Small intestine (tissue), 16 donors: ENCODE measurements at places on chromosomes 4 and X.

GRCh38 chr4:13452927-13453579 lies 31.1 kb downstream of the RAB28 start:
- peak; percentile 31 for DNase-seq

DNA sequence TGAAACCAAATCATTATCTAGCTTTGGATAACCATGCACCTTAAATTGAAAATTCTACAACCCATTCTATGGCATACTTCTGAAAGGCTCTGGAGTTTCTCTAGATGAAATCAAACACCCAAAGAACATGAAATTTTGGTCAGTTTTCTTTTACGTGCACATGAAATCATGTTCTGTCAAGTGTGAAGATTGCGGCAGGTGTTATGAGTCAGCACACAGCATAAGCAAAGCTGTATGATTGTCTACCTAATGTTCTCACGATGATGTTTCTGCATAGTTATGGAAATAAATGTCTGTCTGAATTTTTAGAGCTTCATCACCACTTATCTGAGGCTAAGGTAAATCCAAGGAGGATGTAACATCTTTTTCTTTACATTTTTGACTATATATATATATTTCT lies 495.3 kb downstream of the IL1RAPL1 start:
- no peak for DNase-seq

DNA sequence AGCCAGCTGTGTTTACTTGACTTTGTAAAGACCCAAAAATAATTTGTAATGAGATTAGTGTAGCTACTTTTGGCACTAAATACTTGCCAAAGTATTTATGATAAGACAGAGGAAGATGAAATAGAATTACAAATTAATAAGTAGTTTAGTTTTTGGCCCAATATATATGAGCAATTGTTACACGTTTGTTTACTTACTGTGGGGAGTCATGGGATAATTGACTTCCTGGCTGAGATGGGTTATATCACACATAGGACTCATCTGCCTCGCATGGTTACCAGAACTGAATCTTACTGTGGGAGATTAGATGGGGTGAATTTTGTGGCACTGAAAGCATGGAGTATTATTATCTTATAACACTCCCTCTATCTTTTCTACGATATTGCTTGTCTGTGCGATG lies 66.6 kb downstream of the INTS12 start:
- DNase-seq: no peak

- DNase-seq: peak; percentile 14
These were observed 82.9 kb downstream of the LAS1L start for GRCh38 chrX:65451663-65452062.

GRCh38 chr4:39609454-39609931 lies 29.2 kb downstream of the SMIM14 start:
- peak; percentile 52 for DNase-seq
